Gastroesophageal sphincter (tissue), 4 donors: ENCODE measurements at places on chromosomes 4 and X.

- no peak for ATAC-seq
Observed at GRCh38 chr4:99215521-99215920, 3.5 kb downstream of the ADH6 start.

DNA sequence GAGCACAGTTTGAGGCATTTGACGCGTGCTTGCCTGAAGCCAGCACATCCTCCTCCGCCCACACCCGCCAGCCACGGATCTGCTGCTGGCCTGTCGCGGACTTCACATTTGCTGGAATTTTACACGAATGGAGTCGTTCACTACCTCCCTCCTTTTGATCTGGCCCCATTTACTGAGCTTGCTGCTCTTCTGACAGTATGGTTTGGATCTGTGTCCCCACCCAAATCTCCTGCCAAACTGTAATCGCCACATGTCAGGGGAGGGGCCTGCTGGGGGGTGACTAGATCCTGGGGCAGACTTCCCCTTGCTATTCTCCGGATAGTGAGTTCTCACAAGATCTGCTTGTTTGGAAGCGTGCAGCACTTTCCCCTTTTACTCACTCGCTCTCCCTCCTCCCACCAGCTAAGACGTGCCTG lies 19.9 kb upstream of the CPLX1 start:
- ATAC-seq = no peak

- peak; percentile 34 for ATAC-seq
Observed at GRCh38 chrX:77742788-77743476, 43.1 kb downstream of the ATRX start.

DNA sequence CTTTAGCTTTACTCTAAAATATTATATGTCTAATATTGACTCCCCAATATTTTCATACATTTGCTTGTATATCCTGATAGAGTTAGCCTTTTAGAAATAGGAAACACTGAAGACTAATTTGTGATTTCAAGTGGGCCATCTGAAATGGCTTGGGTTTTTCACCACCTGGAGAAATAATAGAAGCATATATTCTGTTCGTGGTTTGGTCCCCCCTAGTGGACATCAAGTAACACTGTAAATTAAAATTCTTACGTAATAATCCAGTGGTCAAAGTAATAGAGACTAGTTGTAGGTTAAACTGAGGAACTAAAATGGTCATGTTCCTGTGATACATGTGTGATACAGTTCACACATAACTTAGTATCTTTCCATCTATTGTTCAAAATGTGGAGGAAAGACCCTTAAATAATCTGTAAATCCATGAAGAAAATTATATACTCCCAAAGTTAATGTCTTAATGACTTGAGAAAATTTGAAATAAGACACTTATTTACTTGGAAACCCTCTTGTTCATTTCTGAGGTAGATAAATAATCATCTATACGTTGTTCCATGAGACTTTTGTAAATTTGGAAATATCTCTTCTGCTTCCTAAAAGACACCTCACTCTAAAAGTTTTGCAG lies 79.8 kb upstream of the SMARCAD1 start:
- ATAC-seq = no peak
